Fibroblast of lung (primary cell): ENCODE measurements at places on chromosomes 6 and 20. TPM values are rescaled to one million over a fixed set of nuclear protein-coding genes. Genes with fewer than 3 reads are reported as not detected.

DNA sequence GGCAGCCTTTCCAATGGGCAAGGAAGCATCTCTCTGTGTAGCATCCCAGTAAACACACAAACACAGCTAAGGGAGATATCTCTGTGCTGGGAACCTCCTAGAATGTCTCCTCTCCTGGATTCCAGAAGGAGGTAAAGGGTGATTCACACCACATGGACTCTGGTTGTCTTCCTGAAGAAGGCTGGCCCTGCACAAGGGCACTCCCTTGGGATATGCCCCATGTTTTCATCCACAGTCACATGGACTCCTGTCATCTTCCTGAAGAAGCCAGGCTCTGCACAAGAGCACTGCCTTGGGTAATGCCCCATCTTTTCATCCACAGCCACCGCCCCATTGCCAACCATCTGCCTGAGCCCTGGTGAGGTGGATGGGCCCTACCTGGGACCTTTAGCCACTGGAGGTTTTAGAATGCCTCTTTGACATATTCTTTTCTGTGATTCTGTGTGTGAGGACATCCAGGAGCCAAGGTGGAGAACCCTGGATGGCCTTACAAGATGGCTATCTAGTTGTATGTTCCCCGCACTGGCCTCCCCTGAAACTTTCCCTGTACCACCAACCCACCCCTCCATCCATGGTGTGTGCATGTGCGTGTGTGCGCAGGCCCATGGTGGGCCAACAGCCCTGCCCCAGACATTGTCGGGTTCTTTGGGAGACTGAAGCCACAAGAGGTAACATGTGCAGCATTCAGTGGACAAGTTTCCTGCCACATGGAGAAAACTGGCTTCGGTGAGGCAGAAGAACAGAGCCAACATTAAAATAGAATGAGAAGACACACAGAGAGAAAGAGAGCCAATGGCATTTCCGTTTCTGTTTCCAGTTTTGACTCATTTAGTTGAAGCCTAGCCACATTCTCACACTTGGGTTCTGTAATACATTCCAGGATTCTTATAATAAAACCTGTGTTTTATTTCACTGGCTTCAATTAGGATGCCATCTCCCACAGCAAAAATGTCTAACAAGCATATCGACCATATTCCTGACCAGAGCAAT lies 110.2 kb upstream of the CST7 start:
- DNase-seq: peak; percentile 42

DNA sequence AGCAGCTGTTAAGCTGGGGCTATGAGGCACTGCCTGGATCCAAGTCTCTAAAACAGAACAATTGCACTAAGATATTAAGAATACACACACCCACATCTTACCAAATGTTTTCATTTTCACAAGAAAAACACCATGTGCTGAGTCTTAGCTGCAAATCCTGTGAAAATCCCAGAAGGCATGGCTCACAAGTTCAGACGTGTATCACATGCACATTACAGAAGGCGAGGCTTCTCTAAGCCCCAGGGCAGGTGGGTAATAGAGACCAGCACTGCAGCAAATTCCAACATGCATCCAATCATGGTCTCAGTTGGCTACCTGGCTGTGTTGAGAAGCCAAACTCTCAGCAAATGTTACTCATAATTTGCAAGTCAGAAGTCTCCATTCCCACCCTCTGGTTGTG lies 16.2 kb upstream of the CST3 start:
- no peak for DNase-seq

DNA sequence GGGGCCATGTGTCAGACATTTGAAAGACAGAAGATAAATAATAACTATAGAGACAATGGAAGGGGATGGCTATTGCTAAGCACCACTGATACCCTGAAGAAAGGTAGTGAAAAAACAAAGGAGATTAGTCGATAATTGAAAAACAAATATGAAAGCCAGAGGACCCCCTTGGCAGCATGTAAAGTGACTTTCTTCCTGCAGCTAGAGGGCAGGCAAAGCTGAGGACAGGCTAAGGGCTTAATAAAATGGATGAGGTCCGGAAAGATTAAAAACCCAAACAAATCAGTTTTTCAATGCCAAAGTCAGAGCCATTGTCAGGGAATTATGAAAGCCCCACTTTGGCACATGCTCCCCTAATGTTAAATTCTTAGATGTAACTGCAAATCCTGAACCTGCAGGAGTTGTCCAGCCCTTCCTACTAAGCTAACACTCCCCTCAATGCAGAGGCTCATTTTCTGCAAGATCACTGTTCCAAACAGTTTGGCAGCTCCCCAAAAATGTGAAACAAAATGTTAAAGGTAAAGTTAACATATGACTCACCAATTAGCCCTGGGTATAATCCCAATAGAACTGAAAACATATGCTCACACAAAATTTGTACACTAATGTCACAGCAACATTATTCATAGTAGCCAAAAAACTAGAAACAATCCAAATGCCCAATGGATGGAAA lies 1177.9 kb downstream of the GRIK2 start:
- DNase-seq: no peak

DNA sequence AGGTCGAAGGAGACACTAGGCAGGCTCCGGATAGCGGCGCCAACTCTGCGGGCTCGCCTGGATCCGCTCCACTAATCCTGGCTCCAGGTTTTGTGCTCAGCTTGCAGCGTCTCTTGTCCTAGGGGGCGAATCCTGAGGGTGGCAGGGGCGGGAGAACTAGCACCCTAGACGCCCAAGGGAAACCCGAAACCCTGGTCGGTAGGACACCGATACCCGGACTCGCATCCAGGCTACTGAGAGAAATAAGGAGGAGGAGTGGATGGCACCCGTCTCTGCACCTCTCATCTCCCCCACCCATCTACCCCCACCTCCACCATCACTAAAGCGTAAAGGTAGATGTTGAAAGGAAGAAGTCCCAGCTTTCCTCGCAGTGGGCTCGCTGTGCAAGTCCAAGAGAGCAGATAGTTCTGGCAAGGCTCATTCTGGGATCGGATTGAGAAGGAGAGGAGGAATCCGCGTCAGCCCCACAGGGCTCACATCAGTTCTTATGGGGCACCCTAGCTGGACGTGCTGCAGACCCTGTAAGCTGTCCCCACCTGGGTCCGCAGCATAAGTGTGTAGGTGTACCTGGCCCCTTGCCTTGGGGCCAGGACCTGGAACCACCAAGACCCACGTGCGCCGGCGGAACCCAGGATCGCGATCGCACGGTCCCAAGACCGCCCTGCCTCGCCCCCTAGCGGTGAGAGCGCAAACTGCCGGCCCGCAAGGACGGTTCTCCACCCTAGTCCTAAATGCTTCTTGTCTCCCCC lies 6.9 kb downstream of the SLC32A1 start:
- DNase-seq: peak; percentile 31

- no peak for DNase-seq
Observed at GRCh38 chr20:40441771-40442170, 247.3 kb downstream of the MAFB start.

- no peak for DNase-seq
Observed at GRCh38 chr6:124674042-124674441, 288.2 kb upstream of the RNF217 start.

DNA sequence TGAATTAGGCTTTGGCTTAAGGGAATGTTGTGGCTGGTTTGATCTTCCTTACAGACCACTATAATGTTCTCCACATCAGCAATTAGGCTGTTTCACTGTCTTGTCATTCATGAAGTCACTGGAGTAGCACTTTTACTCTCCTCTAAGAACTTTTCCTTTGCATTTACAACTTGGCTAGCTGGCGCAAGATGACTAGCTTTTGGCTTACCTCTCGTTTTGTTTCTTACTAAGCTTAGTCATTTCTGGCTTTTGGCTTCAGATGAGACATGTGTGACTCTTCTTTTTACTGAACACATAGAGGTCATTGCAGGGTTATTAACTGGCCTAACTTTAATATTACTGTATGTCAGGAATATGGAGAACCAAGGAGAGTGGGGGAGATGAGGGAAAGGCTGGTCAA lies 143.2 kb downstream of the PTCHD4 start:
- peak; percentile 15 for DNase-seq

GRCh38 chr6:108565091-108565766 lies 4.5 kb downstream of the FOXO3 start:
- DNase-seq: no peak

DNA sequence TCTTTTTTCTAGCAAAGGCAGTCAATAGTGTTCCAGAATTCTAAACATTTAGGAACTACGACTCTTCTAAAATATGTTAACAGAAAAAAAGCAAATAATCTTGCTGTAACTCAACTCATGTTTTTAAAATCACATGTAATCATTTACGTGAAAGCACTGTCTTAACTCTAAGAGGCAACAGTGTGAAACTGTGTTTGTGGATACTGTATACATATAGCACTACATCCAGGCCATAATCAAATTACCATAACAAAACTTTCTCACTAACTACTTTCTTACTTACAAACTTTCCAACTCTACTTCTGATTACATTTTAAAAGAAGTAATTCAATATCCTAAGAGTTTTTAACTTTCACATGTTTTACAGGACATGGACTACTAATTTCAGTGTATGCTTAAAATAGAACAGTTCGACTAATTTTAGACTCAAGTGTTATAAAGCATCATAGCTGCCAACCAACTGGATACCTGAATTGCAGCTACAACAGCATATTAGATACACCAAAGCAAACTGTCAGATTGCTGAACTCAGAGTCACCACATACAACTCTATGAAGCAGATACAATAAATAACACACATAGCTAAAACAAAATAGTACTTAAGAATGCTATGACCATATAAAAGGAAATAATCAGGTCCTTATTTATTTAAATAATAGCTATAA lies 121.6 kb upstream of the BEND6 start:
- DNase-seq: peak; percentile 30

GRCh38 chr20:38674092-38674764 lies 50.1 kb upstream of the SLC32A1 start:
- peak; percentile 49 for DNase-seq

- no peak for DNase-seq
Observed at GRCh38 chr6:98295515-98296175, 538.7 kb upstream of the POU3F2 start.

DNA sequence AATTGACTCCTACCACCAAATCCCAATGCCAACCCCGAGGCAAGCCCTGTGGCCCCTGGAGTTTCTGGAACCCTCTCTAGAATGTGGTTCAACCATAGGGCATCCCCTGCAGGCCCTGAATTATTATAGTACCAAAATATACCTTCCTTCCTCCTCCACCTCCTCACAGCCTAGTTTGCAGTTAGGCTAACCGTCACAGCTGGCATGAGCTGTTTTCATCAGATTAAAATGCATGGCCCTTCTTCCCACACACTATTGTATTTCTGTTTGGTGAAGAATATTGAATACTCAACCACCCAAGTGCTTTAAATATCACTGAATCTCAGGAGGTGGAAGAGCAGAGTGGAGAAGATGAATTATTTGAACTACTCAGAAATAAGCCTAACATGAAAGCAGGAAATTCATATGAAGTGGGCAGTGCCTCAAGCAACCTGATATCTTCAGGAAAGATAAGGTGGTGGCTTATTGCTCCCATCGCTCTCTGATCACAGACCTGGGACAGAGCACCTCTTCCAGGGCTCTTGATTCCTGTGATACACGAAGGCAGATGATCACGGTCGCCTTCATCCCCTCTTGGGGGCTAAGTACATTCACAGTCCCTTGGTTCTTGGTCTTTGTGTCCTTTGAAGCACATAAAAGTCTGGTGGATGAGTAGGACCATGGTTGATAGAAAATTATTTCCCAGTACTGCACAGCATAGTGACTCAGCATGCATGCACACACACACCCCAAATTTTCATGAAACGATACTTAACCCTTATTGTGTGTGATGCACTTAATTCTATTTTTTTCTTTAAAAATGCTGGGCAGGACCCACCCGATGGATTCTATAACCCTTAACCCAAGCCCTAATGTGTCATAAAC lies 90.9 kb downstream of the PSMG4 start:
- DNase-seq: no peak

DNA sequence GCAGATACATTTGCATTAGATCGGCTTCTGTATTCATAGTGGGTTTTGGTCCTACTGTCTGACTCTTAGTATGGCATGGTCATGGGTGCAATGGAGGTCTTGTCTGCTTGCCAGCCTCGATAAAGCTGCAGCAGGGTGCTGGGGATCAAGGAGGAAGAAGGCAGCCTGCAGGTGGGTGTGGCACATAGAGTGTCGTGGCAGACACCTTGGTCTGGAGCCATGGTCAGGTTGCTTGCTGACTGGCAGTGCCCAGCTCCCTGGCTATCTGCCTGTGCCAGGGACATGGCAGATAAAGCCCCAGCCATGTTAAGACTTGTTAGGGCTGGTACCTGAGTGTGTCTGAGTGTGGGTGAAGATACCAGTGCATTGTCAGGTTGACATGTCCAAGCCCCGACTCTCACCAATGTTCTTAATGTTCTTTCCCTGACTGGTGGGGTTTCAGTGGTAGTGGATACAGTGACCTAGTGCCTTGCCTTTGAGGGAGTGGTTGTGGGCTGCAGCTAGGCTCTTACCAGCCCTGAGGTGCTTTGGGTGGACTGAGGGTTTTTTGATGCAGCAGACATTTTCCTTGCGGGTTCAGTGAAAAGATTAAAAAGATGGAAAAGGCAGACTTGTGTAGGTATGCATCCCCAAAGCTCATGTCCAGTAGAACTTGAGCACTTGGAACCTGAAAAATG lies 1.8 kb downstream of the FAM83D start:
- no peak for DNase-seq

Gene WASF1
- total RNA-seq: 8.5 and 13.2 TPM in 2 replicates

Gene SYCP2L
- under 0.01 and 0.26 TPM in 2 replicates for total RNA-seq

Gene RIPOR2
- total RNA-seq: 0.51 and 3.6 TPM in 2 replicates
